Inflammatory macrophage (primary cell): ENCODE measurements at places on chromosomes 2 and 18.

DNA sequence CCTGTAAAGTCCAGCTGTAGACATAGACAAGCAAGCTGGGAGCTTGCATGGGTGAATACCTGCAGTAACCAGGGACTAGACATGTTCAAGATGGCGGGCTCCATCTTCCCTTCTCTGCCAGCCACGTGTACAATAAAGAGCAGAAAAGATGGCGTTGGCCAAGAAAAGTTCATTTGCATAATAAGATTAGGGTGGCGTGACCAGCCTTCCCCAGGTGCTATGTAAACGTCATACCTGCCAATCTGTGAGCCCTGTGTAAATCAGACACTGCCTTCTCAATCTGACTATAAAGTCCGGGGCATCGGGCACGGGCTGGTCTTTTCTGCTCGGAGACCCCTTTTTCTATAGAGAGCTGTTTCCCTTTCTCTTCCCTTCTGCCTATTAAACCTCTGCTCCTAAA is 101.6 kb upstream of the XPO1 start:
- DNase-seq, result no peak

GRCh38 chr2:66827851-66828250 is 392.9 kb downstream of the MEIS1 start:
- no peak for DNase-seq

- DNase-seq, result no peak
Measured at GRCh38 chr2:131085646-131086045, 7.6 kb downstream of the FAM168B start.

- no peak for DNase-seq
Measured at GRCh38 chr2:54497763-54498680, 41.9 kb downstream of the SPTBN1 start.

GRCh38 chr18:44341759-44342158 is 338.9 kb upstream of the SETBP1 start:
- peak; percentile 46 for DNase-seq

GRCh38 chr2:40270372-40270771 is 181.5 kb downstream of the SLC8A1 start:
- no peak for DNase-seq

- DNase-seq, result no peak
Measured at GRCh38 chr2:3965211-3965610, 261.8 kb downstream of the DCDC2C start.

DNA sequence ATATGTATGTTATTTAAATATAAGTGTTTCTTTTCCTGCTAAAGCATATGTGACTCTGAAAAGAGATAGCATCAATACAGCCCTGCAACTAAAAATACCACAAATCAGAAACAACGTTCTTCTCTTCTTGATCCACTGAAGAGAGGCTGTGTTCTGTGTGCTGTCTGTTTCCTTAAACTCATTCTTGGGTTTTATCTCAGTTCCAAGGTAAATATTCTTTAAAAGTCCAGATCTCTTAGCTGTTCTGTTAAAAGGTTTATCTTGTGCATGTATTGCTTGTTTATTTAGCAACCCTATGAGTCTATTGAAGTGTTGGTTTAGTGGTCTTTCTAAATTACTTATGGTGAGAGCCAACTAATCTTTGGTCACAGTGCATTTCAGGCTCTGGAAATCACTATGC is 173.3 kb upstream of the NT5C1B start:
- no peak for DNase-seq

GRCh38 chr2:231286964-231287363 is 88.5 kb downstream of the ARMC9 start:
- DNase-seq, result no peak
